ENCODE measurements at places on chromosomes 13 and 19. TPM values are rescaled to one million over a fixed set of nuclear protein-coding genes. Genes with fewer than 3 reads are reported as not detected.

DNA sequence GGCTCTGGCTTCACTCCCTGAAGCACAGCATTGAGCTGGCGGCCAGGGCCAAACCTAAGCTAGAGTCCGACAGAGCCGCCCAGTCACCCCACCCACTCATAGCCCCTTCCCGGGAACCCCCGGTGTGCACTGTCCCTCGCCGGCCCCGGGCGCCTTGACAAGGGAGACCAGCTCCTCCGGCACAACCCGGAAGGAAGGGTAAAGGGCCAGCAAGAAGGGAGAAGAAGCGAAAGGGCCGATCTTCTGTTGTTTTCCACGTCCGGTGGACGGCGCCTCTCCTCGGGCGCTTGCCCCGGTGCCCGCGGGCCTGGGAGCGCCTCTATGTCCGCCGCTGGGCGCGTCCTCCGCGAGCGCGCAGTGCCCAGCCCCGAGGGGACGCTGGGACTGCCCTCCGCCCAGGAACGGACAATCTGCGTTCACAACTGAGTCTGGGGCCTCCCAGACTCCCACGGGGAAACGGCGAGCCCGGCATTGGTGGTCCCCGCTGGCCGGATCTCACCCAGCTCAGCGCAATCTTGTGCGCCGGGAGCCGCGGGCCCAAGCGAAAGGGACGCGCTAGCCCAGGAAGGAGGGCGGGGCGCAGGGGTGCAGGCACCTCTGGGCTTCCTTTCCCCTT is 172.5 kb upstream of the MIR17HG start:
- DNase-seq: no peak

GRCh38 chr19:32800754-32801153 is 68.8 kb downstream of the SLC7A9 start:
- no peak for DNase-seq

EDNRB gene
- 235 TPM for total RNA-seq

DNA sequence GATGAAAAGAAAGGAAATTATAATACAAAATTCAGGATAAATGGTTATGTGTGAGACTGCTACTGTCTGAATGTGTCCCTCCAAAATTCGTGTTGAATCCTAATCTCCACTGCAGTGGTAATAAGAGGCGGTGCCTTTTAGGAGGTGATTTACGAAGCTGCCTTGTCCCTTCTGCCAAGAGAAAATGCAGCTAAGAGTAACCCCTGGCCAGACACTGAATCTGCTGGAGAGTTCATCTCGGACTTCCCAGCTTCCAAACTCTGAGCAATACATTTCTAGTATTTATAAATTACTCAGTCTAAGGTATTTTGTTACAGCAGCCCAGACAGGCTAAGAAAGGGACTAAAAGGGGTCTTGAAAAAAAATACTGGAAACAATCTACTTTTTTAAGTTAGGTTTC is 152.6 kb downstream of the KLF12 start:
- DNase-seq: no peak

GRCh38 chr13:27774651-27775050 is 17.6 kb upstream of the GSX1 start:
- DNase-seq: no peak

- no peak for DNase-seq
Observed at GRCh38 chr13:30744056-30744680, 8.8 kb downstream of the ALOX5AP start.

Measured in omental fat pad (tissue), 4 donors.